ENCODE measurements at places on chromosomes 12 and 14. TPM values are rescaled to one million over a fixed set of nuclear protein-coding genes. Genes with fewer than 3 reads are reported as not detected.

FAM181A gene
- not detected for total RNA-seq

MYH6 gene
- total RNA-seq = 105 TPM

EIF4B gene
- total RNA-seq = 481 TPM

LBHD2 gene
- total RNA-seq = not detected

SERPINA3 gene
- total RNA-seq = 2.7 TPM

SFSWAP gene
- total RNA-seq = 11.8 TPM

DCN gene
- 598 TPM for total RNA-seq

RPL10L gene
- total RNA-seq = not detected

All from heart left ventricle (tissue), 16 donors.